Neural progenitor cell (in vitro differentiated cells): ENCODE measurements at places on chromosomes 6 and 20. TPM values are rescaled to one million over a fixed set of nuclear protein-coding genes. Genes with fewer than 3 reads are reported as not detected.

MYCT1 gene
- total RNA-seq, result not detected in 2 replicates

YWHAB gene
- 99.4 and 107 TPM in 2 replicates for total RNA-seq

GRCh38 chr6:52820198-52820597, 16.6 kb upstream of the GSTA1 start:
- DNase-seq, result no peak

- DNase-seq, result peak; percentile 15
Measured at GRCh38 chr20:35478804-35479472, 23.5 kb downstream of the CEP250 start.

DNA sequence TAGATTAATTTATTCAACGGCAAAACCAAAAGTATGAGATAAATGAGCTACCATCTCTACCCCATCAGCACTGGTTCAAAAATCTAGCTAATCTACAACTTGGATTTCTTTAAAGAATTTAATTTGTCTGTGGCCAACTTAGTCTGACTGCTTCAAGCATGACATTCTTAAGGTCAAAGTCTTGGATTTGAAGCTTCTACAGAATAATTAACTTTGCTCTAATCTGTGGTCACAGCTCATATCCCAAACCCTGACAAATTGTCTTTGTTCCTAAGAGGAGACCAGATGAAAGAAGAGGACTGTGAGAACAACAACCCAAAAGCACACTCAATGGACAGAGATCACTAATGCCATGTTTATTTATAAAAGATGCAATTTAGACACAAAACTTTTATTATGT, 166.9 kb upstream of the EPHA7 start:
- no peak for DNase-seq
